Activated CD4-positive, alpha-beta memory T cell treated with anti-CD3 and anti-CD28 coated beads for 36 hours (primary cell): ENCODE measurements at places on chromosomes 7 and 10. TPM values are rescaled to one million over a fixed set of nuclear protein-coding genes. Genes with fewer than 3 reads are reported as not detected.

The ZNF467 gene
- total RNA-seq: 0.45 TPM

The HOXA10 gene
- not detected for total RNA-seq

The C10orf67 gene
- 0.07 TPM for total RNA-seq

- H3K27ac ChIP-seq: no peak overlapping the region
- H3K4me1 ChIP-seq: no peaks in the 10 kb centered on the region
- H3K4me3 ChIP-seq: no peak overlapping the region
- H3K27me3 ChIP-seq: no peaks in the 10 kb centered on the region
- DNase-seq: no peak
- H3K36me3 ChIP-seq: no peaks in the 10 kb centered on the region
These were observed 73.8 kb upstream of the FAM180A start for GRCh38 chr7:135822376-135822775.

DNA sequence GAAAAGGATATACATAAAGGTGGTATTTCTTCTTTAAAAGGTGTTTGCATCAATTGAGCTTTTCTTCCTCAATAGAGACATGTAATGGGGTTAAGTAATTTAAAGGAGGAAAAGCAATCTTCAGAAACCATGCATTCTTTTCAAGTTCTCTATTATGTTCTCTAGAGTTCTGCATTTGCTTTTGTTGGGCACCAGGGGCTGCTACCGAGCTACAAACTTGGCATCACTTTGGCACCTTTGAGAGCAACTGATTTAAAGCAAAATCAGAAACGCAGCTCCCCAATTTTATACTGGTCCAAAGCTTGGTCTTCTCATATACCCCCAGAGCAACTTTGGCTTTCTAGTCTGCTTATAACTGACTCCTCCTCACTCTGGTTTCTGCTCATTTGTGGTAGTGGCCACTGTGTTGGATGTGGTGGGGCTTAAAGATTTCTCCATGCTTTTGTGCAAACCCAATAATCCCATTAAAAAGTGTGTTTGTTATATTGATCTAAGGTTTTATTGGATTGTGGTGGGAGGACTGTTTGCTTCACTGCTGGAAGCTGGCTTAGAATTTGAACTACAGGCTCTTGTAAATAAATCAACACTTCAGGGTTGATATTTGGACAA, 712.1 kb downstream of the PHTF2 start:
- H3K27ac ChIP-seq: no peak overlapping the region
- no peaks in the 10 kb centered on the region for H3K27me3 ChIP-seq
- H3K36me3 ChIP-seq: no peaks in the 10 kb centered on the region
- peak; percentile 10 for DNase-seq

- no peak overlapping the region for H3K27ac ChIP-seq
- H3K27me3 ChIP-seq: no peaks in the 10 kb centered on the region
- no peak overlapping the region for H3K4me3 ChIP-seq
- DNase-seq: no peak
These were observed 31.8 kb downstream of the SMURF1 start for GRCh38 chr7:99112097-99112496.

- H3K4me1 ChIP-seq: no peaks in the 10 kb centered on the region
- no peak for DNase-seq
- no peak overlapping the region for H3K27ac ChIP-seq
- peaks cover 25% of the 10 kb centered on the region for H3K36me3 ChIP-seq
- H3K4me3 ChIP-seq: no peak overlapping the region
These were observed 113.3 kb downstream of the CYTH3 start for GRCh38 chr7:6159097-6159483.

DNA sequence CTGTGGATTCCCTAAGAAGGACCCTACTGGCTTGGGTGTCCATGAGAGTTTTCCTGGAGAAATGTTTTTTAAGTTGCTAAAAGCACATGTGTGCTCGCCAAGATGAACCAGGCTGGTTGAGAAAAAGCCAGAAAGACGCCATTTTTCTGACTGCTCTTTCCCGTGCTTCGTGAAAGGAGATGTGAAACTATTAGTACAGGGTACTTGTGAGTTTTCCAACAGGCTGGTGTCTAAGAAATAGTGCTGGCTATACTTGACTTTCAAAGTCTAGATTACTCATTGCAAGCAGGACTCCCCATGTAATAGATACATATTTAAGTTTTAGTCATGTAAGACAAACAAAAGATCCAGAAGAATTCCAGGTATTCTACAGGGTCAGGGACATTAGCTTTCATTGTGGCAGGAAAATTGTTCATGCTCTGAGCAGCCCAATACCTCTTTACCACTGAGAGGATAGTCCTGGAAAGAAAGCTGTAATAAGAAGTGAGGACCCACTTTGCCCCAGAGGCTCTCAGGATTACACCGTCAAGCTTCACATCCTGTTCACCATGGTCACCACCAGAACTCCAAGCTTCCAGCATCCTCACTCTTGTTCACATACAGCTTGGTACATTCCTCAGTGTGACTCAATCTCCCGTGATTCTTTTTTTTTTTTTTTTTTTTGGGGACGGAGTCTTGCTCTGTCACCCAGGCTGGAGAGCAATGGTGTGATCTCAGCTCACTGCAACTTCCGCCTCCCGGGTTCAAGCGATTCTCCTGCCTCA, 43.8 kb upstream of the ICA1 start:
- no peak for DNase-seq
- H3K36me3 ChIP-seq: no peaks in the 10 kb centered on the region
- H3K4me1 ChIP-seq: no peaks in the 10 kb centered on the region
- no peak overlapping the region for H3K27ac ChIP-seq
- no peaks in the 10 kb centered on the region for H3K27me3 ChIP-seq

GRCh38 chr10:133364645-133365431, 7.0 kb upstream of the FUOM start:
- no peak overlapping the region for H3K27ac ChIP-seq
- DNase-seq: no peak
- H3K4me1 ChIP-seq: no peaks in the 10 kb centered on the region
- H3K36me3 ChIP-seq: peaks cover 21% of the 10 kb centered on the region
- no peaks in the 10 kb centered on the region for H3K27me3 ChIP-seq

GRCh38 chr10:74024600-74024999, 26.7 kb downstream of the VCL start:
- no peaks in the 10 kb centered on the region for H3K27me3 ChIP-seq
- no peak for DNase-seq
- no peak overlapping the region for H3K4me3 ChIP-seq
- H3K27ac ChIP-seq: no peak overlapping the region
- H3K4me1 ChIP-seq: peaks cover 51% of the 10 kb centered on the region

DNA sequence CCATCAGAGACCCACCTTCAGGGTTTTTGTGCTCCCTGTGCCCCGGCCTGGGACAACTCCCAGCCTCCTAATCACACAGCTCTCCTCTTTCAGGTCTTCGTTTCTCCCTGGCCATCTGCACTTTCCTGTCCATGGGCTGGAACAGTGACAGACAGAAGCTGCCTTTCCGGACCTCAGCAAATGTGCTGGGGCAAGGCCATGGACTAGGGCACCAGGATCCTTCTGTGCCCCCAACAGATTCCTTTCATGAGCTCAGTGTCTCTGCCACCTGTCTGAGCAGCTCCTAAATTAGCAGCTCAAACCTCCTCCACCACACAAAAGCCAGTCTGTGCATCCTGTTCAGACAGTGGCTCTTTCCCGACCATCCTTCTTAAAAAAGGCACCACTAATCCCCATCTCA, 41.9 kb upstream of the FRMD4A start:
- H3K4me1 ChIP-seq: no peaks in the 10 kb centered on the region
- H3K27me3 ChIP-seq: peaks cover 33% of the 10 kb centered on the region
- H3K36me3 ChIP-seq: no peaks in the 10 kb centered on the region
- H3K27ac ChIP-seq: no peak overlapping the region

GRCh38 chr7:11557627-11558026, 274.4 kb downstream of the THSD7A start:
- no peaks in the 10 kb centered on the region for H3K27me3 ChIP-seq
- H3K4me1 ChIP-seq: no peaks in the 10 kb centered on the region
- H3K4me3 ChIP-seq: no peak overlapping the region
- no peak overlapping the region for H3K27ac ChIP-seq
- no peaks in the 10 kb centered on the region for H3K36me3 ChIP-seq
